ENCODE measurements at places on chromosomes 5 and 9. TPM values are rescaled to one million over a fixed set of nuclear protein-coding genes. Genes with fewer than 3 reads are reported as not detected.

DNA sequence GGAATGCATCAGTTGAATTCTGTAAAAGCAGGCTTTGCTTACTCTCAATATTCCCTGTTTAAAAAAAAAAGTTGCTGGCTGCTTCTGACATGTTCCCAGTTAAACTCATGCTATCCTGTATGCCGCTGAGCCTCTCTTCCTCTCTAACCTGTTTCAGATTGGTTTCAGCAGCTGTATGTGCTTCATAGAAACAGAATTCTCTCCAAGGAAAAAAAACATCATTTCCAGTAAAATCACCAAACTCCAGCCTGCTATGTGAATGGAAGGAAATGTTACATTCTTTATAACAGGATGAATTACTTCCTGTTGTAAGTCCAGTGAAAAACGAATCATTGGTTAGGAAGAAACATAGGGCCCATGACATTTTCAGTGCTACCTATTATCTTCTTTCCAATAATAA, 25.7 kb upstream of the KCNV2 start:
- peak; percentile 21 for DNase-seq

- DNase-seq = no peak
Observed at GRCh38 chr5:109905906-109906305, 216.2 kb downstream of the MAN2A1 start.

- no peak for DNase-seq
Observed at GRCh38 chr5:53820802-53821171, 260.3 kb downstream of the NDUFS4 start.

DNA sequence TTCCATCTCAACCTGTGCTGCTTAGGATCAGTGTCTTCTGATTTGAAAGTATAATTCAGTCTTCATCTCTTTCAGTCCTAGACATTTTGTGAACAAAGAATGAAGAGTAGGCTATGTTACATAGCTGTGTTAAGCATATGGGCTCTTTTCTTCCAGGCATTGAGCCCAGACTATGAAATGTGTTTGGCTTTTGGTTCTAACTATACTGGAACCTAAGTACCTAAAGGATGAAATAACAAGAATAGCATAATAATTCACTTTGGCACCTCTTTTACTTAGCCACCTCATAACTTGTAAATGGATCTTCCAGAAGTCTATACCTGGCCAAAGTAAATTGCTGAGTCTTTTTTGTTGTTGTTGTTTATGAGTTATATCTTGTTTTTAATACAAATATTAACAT, 71.4 kb downstream of the SLF1 start:
- DNase-seq = no peak

- DNase-seq = no peak
Observed at GRCh38 chr9:107249131-107249533, 33.9 kb upstream of the RAD23B start.

- DNase-seq = peak; percentile 83
Observed at GRCh38 chr5:148733601-148734438, 79.5 kb upstream of the HTR4 start.

DNA sequence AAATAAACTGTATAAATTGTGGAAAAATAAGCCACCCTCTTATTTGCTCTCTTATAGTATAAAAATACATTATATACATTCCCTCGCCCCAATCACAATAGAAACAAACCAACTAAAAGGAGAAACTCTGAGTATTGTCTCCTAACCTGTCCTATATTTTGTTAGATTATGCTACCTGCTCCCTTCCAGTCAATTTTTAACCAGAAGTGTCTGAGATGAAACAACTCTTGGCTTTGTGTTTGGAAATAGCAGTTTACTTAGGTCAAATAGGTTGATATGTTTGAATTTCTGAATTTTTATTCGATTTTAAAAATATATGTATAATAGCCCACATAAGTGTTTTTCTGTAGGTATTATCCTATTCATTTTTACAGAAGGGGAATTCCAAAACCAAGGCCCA, 475.0 kb upstream of the ZNF462 start:
- no peak for DNase-seq

- no peak for DNase-seq
Observed at GRCh38 chr9:116539549-116539948, 147.6 kb upstream of the TRIM32 start.

DNA sequence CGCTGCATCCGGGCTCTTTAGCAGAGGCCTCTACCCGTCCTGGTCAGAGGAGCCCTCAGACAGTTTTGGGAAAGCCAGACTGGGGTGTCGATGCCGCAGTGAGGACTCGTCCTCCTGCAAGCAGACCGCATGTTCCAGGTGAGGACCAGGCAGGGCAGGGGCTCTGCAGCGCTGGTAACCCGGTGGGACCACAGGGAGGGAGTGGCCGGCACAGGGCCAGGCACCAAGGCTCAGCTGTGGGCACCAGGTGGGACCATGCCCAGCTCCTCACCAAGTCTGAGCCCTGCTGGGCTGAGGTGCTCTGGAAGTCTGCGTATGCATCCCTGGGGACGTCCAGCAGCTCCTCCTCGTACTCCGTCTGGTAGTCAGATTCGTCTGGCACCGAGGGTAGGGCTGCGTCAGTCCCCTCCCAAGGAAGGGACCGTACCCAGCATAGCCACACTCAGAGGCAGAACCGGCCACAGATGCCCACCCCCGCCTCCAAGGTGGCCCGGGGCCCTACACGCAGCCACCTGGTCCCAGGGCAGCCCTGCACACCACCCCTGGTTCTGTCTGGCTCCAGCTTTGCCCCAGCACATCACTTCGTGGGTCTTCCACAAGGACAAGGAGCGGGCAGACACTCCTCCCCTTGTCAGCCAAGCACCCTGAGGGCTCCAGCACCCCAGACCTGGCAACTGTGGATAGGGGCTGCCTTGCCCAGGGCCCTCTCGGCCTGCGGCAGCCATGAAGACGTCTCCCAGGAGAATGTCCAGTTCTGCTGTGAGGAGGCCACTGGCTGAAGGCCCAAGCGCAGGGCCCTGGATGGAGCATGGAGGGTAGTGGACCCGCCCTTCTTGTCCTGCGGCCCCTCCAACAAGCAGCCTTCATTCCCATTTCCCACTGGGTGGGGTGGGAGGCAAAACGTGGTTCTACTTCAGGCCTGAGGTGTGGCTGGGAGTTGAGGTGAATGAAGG, 1.5 kb upstream of the NSMF start:
- DNase-seq = no peak

DNA sequence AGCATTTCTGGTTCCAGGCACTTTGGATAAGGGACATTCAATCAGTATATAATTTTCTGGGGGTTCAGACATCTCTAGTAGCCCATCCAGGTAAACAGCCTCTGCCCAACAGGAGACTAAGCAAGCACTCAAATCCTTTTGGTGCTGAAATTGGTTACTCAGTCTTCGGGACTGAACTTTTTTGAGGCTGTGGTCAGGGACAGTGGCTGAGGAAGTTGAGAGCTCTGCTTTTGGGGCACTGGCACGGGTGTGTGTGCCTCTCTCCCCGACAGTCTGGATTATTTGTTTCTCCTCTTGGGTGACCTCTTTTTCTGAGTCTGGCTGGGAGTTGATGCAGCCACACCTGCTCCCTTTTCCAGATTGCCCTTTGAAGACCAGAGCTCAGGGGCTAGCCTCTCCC, 47.6 kb downstream of the ACER2 start:
- DNase-seq = no peak

GRCh38 chr9:18596920-18597319, 123.0 kb downstream of the ADAMTSL1 start:
- no peak for DNase-seq

DNA sequence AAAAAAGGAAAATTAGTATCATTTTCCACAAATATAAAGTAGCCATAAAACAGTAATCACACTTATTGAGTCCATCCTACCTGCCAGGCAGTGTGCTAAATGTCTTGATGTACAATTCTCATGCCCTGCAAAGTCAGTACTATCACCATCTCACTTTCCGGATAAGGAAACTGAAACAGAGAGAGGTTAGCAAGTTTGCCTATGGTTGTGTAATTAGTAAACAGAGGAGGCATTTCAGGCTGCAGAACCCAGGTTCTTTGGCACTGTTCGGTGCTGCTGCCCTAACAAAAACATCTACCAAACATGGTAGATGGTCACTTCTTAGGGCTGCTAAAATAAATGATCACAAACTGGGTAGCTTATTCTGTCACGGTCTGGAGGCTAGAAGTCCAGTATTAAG, 22.6 kb downstream of the PLAC8L1 start:
- DNase-seq = no peak

- no peak for DNase-seq
Observed at GRCh38 chr9:37668116-37668601, 17.4 kb downstream of the FRMPD1 start.

- no peak for DNase-seq
Observed at GRCh38 chr9:135937521-135938489, 23.4 kb downstream of the UBAC1 start.

DNA sequence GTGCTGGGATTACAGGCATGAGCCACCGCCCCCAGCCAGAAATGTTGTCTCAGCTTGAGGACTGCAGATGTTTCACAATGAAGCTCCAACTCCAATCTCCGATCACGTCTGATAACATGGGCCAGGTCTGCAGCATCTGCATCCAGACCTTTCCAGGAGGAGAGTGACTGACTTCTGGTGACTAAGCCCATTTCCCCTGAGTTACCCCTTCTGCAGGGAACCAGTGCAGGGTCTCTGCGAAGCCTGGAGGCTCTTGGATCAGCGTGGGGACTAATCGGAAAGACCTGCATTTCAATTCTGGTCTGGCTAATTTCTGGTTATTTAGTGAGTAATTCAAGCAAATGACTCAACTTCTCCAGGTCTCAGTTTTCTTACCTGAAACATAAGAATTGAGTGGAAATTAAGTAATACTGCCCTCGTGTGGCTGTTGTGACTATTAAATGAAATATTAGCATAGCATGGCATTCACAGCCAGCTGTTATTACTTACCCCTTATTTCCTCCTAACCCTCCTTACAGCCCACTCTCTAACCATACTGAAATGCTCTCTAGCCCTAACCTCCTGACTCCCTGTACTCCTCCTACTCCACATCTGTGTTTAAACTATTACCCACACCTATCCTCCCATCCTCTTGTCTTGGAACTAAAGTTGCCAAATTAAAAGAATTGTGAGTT, 2.2 kb upstream of the GNPDA1 start:
- peak; percentile 55 for DNase-seq

- no peak for DNase-seq
Observed at GRCh38 chr9:32881948-32882347, 98.6 kb downstream of the TMEM215 start.

GRCh38 chr9:135478829-135479468, 633 bp upstream of the PPP1R26 start:
- DNase-seq = peak; percentile 37

GRCh38 chr5:119341452-119342349, 14.1 kb upstream of the TNFAIP8 start:
- no peak for DNase-seq

GRCh38 chr9:3028535-3028934, 184.6 kb upstream of the PUM3 start:
- peak; percentile 11 for DNase-seq

DNA sequence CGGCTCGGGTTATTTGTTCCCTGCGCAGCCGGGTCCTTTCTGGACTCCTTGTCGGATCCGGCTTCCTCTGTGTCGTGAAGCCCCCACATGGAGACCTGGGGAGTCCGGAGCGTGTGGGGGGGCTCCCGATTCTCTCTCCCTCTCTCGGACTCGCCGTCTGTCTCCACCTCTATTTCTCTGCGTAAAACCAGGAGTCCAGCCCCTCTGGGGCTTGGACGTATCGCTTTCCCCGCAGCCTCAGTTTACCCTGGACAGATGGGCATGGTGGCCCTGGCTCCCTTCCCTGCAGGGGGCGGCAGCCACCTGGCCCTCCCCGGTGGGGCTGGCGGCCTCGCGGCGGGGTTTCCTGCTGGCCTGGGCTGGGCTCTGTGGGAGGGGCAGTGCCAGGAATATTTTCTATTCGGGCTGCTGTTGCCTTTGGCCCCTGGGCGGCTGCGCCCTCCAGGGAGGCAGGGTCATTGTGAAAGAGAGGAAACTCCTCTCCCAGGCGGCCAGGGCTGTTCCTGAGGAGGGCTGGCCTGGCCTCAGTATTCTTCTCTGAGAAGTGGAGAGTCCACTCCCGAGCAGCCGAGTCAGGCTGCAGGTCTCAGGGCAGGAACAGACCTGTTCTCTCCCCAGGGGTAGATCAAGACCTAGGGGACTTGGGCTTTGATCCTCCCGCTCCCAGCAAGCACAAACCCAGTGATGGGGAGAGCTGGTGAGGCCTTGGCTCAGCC, 665 bp downstream of the ASS1 start:
- peak; percentile 20 for DNase-seq

GRCh38 chr5:52685971-52686370, 101.7 kb upstream of the ITGA1 start:
- DNase-seq = no peak

DNA sequence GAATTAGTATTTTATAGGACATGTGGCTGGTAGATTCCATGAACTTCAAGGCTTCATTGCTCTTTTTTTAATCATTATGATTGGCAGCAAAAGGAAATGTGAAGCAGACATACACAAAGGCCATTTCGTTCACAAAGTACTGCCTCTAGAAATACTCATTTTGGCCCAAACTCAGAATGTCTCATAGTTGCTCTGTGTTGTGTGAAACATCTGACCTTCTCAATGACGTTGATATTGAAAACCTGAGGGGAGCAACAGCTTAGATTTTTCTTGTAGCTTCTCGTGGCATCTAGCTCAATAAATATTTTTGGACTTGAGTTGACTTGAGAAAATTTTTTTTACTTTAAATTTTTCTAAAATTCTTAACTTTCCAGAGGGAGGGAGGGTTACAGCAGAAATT, 12.4 kb downstream of the KCNV2 start:
- DNase-seq = no peak

DNA sequence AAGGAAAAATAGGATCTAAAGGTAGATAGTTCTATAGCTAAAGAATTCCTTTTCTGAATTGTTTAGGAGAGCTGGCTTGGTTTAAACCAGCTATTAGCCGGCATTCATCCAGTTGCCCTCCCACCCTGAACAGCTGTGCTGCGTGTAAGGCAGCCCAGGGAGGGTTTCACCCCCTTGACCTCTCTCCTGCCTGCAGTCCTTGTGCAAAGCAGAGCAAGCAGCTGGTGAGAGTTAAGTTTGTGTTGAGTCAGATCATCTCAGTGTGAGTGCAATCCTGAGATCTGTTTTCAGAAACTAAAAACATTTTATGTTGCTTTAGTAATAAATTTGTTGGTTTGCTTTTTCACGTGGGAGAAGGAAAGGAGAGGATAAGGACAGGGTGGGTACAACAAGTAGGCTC, 13.0 kb downstream of the SLC25A25 start:
- DNase-seq = peak; percentile 93

GRCh38 chr5:65854925-65855324, 71.5 kb upstream of the ERBIN start:
- peak; percentile 46 for DNase-seq

The TRPM3 gene
- 8.2 TPM for total RNA-seq

The GFI1B gene
- 0.48 TPM for total RNA-seq

The BARHL1 gene
- not detected for total RNA-seq

The STPG3 gene
- 1.9 TPM for total RNA-seq

The ELOVL7 gene
- 1.9 TPM for total RNA-seq

The PCDHAC1 gene
- 2.9 TPM for total RNA-seq

The CNTFR gene
- total RNA-seq = not detected

The C5 gene
- total RNA-seq = 8.2 TPM

The COMMD10 gene
- total RNA-seq = 46.0 TPM

The PTPRD gene
- 29.1 TPM for total RNA-seq

The SOHLH1 gene
- total RNA-seq = not detected
